Stimulated activated CD8-positive, alpha-beta memory T cell treated with anti-CD3 and anti-CD28 coated beads, Interleukin-15, amount 100 ng/mL, for 48 hours (primary cell): ENCODE measurements at places on chromosomes 11 and 22.

- no peak for DNase-seq
These were observed 5.6 kb downstream of the DERL3 start for GRCh38 chr22:23833017-23833751.

- no peak for DNase-seq
These were observed 34.0 kb downstream of the HIPK3 start for GRCh38 chr11:33291004-33291777.

DNA sequence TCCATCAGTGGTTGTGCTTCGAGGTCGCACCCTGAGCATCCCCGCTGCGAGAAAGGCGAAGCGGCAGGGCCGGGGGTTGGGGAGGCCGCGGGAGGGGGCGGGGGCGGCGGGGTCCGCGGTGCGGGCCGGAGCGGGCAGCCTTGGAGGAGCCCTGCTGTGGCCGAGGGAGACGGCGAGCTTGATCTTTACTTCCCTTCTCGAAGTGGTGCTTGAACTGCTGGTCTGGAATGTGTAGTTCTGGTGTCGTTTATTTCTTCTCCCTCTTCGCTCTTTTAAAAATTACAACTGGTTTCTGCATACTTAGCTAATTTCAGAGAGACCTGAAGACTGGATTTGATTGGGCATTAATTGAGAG, 1.1 kb downstream of the APLP2 start:
- no peak for DNase-seq

DNA sequence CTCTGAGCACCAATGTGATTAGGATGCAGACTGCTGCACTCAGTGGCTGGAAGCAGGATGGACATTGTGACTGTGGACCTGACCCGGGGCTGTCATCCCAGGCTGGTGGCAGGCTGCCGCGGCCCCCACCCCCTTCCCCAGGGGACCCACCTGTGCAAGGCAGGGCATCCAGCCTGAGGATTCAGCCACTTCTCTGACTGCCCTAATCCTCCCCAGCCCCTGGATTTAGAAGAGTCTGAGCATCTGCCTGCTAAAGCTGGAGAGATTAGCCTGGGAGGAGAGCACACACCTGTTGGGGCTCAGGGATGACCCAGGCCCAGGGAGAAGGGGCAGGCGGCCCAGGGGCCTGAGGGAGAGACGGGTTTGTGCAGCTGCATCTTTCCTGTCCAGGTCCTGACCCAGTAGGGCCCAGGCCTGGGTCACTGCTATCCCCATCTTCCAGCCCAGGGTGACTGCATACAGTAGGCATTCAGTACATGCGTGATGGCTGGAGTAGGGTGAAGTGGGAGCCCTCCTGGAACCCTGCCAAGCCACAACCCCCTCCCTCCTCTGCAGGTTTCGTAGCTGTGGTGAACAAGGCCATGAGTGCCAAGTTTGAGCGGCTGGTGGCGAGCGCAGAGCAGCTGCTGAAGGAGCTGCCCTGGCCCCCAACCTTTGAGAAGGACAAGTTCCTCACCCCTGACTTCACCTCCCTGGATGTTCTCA, 12.1 kb downstream of the DPP3 start:
- DNase-seq, result no peak

- no peak for DNase-seq
These were observed 784 bp upstream of the SYNGR1 start for GRCh38 chr22:39348909-39349505.

GRCh38 chr11:128174465-128175291, 412.7 kb downstream of the ETS1 start:
- DNase-seq, result no peak

DNA sequence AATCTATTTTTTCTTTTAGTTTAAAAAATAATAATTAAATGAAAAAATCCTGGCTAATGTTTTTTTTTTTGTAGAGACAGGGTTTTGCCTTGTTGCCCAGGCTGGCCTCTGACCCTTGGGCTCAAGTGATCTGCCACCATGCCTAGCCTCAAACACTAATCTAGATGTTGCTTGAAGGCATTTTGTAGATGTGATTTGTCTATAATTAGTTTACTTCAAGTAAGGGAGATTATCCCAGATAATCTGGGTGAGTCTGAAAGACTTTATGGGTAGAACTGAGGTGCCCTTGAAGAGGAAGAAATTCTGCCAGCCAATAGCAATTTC, 38.6 kb upstream of the RBFOX2 start:
- DNase-seq, result no peak

- no peak for DNase-seq
These were observed 331.2 kb downstream of the METTL15 start for GRCh38 chr11:28439403-28439802.

- no peak for DNase-seq
These were observed 4.6 kb downstream of the CDPF1 start for GRCh38 chr22:46245511-46245910.

DNA sequence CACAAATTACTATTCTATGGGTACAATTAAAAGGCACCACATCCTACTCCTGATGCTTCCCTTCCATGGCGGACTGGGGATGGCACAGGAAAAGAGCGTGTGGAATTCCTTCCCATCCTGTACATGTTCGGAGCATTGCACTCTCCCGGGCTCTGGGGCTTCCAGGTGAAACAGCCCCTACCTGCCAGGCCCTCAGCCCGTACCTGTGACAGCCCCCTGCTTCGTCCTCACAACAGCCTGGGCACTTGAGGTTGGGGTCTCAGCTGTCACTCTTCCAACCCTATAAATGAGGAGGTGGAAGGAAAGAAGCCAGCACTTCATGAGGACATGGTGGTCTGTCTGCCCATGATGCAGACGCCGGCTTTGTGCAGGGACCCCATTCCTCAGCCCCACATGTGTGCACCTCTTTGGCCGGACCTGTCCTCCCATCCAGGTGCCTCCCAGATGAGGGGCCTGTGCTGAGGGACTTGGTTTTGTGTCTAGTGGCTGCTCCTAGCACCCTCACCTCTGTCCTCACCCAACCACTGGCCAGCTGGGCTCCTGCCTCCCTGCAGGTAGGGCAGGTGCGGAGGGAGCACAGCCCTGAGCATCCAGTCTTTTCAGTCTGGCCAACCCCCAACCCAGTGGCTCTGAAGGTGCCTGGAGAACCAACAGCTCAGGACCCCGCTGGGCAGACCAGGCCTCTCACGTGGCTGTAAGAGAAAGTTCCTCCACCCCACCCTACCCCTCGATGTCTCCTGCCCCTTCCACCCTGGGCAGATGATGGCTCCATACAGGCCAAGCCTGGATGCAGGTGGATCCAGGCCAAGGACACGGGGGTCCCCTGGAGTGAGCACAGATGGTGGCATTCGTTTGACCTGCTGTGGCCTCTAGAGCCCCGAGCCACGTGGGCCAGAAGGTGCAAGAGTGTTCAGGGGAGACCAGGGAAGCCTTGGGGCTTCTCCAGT, 23.4 kb upstream of the WNT7B start:
- DNase-seq, result no peak

GRCh38 chr22:28025866-28026575, 107.0 kb upstream of the PITPNB start:
- DNase-seq, result no peak

GRCh38 chr22:41781507-41781906, 19.0 kb upstream of the CCDC134 start:
- DNase-seq, result no peak

DNA sequence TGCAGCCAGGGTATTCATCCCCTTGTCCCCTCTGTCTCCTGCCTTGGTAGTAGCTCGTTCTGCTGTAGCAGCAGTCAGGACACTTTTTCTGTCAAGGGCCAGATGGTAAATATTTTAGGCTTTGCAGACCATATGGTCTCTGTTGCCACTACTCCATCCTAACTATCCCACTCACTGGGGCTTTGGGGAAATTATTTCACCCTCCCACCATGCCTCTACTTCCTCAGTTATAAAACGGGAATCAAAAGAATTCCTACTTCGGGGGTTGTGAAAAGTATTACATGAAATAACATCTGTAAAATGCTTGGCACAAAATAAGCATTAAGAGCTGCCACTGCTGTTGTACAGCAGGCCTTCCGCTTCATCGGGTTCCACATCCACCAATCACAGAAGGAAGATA, 89.9 kb upstream of the LDLRAD3 start:
- DNase-seq, result no peak

GRCh38 chr11:870127-870413, 27.4 kb downstream of the TSPAN4 start:
- DNase-seq, result no peak

- no peak for DNase-seq
These were observed 7.8 kb upstream of the DDI1 start for GRCh38 chr11:104028476-104029263.

- DNase-seq, result no peak
These were observed 10.6 kb downstream of the MTFP1 start for GRCh38 chr22:30436196-30436595.

- DNase-seq, result no peak
These were observed 760 bp downstream of the ZNRF3 start for GRCh38 chr22:28883917-28884746.

DNA sequence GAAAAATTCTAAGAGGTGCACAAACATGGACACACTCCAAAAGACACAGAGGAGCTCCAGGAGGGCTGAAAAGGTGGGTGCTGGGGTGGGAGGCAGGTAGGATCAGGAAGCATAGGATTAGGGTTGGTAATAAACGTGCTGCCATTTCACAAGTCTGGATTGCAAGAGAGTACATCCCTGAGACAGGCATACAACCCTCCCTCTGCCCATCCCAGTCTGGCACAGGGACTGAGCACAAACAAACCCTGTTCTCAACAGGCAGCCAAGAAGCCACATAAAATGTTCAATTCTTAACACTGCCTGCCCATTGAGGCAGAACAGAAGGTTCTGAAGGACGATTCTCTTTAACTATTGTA, 18.5 kb downstream of the SLC35F2 start:
- DNase-seq, result no peak

GRCh38 chr11:118980191-118980881, 8.8 kb downstream of the FOXR1 start:
- DNase-seq, result no peak

- no peak for DNase-seq
These were observed 574.8 kb downstream of the JRKL start for GRCh38 chr11:96964661-96965060.

- no peak for DNase-seq
These were observed 38.3 kb upstream of the HMGXB4 start for GRCh38 chr22:35219012-35219411.

GRCh38 chr11:100740440-100740839, 53.4 kb downstream of the ARHGAP42 start:
- DNase-seq, result no peak

- no peak for DNase-seq
These were observed 1137.0 kb downstream of the FAM181B start for GRCh38 chr11:81596704-81597103.

DNA sequence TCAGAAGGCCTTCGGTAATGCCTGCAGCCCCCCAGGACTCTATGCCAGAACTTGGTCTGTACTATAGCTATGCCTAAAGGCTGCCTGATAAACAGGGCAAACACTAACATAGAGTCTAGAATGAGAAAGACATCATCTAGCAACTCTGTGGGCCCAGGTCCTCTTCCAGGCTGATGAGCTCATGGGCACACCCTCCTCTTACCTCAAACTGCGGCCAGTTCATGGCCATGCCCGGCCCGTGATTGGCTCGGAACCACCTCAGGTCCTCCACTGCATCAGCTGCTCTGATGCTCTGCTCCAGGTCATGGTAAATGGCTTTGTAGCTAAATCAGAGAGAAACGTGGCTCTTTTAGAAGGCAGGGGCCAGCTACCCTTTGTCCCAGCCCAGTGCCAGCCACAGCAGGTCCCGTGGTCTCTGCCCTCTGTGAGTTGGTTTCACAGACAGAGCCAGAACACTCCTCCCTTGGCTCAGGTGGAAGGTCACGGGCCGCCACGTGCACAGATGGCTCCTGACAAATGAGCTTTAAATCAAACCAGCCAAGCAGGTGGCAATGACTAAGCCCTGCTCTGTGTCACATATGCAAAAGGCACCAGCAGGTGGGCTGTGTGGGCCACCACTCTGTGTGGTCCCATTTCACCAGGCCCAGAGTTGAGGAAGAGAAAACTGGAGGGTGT, 25.0 kb upstream of the ARFGAP3 start:
- DNase-seq, result no peak

DNA sequence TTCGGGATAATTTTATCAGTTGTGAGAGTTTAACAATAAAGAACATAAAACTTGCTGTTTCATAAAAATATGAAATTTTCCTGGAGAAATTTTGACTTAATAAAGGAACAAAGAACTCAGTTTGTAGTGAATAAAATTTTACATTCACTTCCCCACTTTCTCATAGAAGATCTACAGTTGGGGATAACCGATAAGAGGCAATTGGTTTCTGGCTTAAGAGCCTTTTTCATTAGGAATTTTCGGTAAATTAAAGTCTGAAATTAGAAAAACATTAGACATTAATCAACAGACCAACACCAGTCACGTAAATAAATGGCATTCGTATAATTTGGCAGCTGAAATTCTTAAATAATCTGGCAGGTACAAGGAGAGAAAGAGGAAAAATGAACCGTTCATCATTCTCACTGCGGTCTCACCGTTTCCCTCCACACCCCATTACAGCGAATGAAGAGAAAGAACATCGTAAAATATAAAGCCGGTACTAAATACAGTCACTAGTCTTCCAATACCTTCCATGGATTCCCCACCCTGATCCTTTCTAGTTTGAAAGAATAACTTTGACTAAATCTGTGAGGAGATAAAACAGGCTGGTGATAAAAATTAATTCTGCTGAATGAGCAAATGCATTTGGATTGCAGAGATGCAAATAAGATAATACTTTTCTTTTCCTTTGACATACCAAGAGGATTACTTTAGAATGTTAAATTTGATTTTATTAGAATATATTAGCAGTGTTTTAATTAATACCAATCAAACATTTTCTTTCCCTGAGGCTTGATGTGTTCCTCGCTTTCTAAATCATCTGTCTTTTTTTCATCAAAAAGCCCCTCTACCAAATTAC, 19.5 kb downstream of the BLID start:
- no peak for DNase-seq

DNA sequence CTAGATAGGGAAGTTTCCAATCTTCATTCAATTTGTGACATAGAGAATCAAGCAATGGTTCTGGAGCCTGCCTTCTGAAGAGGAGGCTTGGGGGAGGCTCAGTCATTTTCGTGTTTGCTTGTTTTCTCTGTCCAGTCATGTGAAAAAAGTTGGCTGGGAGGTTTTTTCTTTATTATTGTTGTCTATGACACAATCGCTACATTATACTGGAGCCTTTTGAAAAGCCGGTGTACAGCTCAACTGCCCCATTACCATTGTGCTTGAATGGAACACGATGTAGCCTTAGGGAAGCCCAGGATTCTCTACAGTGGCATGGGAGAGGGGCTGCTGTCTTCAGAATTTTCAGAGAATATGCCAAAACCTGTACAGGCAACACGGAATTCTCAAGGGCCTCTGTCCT, 57.9 kb upstream of the NCAM1 start:
- no peak for DNase-seq

GRCh38 chr11:95996621-95997235, 72.8 kb upstream of the MTMR2 start:
- DNase-seq, result no peak
